ENCODE measurements at places on chromosomes 1 and 21.

DNA sequence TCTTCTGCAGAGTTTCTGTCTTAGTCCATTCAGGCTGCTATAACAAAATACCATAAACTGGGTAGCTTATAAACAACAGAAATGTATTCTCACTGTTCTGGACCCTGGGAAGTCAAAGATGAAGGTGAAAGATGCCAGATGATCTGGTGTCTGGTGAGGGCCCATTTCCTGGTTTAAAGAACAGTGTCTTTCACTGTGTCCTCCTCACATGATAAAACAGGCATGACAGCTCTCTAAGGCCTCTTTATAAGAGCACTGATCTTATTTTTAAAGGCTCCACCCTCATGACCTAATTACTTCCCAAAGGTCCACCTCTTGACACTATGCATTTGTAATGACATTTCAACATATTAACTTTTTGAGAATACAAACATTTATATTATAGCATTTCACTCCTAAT is 250.2 kb upstream of the ZRANB2 start:
- H3K4me1 ChIP-seq, result no peaks in the 10 kb centered on the region
- no peak for DNase-seq
- no peaks in the 10 kb centered on the region for H3K27me3 ChIP-seq
- H3K36me3 ChIP-seq, result no peaks in the 10 kb centered on the region

DNA sequence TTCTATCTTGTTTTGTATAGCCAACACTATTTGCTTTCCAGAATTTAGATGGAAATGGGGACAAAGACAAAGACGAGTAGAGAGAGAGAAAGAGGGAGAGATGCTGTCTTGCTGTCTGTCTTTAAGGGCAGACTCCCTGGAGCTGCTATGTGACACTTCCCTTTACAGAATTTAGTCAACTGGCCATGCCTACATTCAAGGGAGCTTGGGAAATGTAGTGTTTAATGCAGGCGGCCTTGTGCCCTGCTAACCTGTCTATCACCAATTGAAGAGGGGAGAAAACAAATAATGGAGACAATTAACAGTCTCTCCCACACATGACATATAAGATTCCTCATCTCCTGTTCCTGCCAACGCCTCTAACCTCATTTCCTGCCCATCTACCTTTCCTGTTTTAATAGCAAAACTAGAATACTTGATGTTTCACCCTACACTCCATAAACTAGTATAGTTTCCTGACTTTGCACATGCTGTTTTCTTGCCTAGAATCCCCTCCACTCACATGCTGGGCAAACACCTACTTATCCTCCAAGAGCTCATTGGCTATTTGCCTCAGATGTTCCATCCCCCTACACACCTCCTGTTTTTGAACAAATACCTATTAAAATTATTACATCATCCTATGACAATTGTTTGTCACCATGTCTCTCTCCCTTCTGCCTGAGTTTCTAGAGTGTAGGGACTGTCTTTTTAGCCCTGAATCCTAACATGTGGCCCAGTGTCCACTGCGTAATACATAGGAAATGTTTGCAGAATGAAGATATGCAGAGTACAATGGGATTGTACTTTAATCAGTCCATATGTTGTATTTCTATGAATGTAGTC is 117.2 kb downstream of the SLC25A24 start:
- peak overlapping the region; percentile 2 for H3K4me3 ChIP-seq
- H3K36me3 ChIP-seq, result no peaks in the 10 kb centered on the region

- H3K36me3 ChIP-seq, result no peaks in the 10 kb centered on the region
- DNase-seq, result no peak
- peaks cover 5% of the 10 kb centered on the region for H3K27me3 ChIP-seq
- H3K27ac ChIP-seq, result no peak overlapping the region
- H3K4me1 ChIP-seq, result no peaks in the 10 kb centered on the region
- H3K4me3 ChIP-seq, result no peak overlapping the region
Measured at GRCh38 chr1:50272912-50273311, 150.3 kb downstream of the DMRTA2 start.

DNA sequence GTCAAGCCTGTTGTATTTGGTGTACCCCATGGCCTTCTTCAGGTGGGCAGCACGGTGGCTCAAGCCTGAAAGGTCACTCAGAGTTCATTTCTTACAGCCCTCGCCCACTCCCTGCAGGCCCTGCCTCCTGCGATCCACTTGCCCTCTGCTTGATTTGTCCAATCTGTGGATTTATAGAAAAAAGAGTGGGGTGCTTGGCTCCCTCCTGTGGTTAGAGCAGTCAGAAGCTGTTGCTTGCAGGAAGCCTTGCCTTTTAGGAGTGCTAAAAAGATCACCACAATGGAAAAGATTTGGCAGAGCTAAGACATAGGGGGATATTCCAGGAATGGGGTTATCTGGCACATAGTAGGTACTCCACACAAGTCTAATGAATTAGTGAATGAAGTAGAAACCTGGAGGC is 108.0 kb upstream of the TRABD2B start:
- no peaks in the 10 kb centered on the region for H3K36me3 ChIP-seq
- H3K27me3 ChIP-seq, result peaks cover 14% of the 10 kb centered on the region
- no peak for DNase-seq
- H3K4me1 ChIP-seq, result peaks cover 8% of the 10 kb centered on the region
- no peak overlapping the region for H3K4me3 ChIP-seq

GRCh38 chr1:61523893-61524605 is 200.9 kb downstream of the TM2D1 start:
- no peak overlapping the region for H3K4me3 ChIP-seq
- DNase-seq, result no peak
- H3K36me3 ChIP-seq, result no peaks in the 10 kb centered on the region
- H3K27me3 ChIP-seq, result peaks cover 5% of the 10 kb centered on the region
- H3K27ac ChIP-seq, result no peak overlapping the region
- no peaks in the 10 kb centered on the region for H3K4me1 ChIP-seq

DNA sequence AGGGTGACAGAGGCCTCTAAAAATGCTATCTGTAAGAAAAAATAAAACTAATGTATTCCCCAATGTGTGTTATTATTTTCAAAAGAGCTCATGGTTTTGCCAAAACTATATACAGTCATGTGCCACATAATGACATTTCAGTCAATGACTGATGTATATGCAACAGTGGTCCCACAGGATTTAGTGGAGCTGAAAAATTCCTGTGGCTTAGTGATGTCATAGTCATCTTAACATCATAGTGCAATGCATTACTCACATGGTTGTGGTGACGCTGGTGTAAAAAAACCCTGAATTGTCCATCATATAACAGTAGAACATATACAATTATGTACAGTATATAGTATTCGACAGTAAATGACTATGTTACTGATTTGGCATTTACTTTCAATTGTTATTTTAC is 172.4 kb downstream of the CACNA1E start:
- H3K36me3 ChIP-seq, result no peaks in the 10 kb centered on the region
- H3K27me3 ChIP-seq, result peaks cover 13% of the 10 kb centered on the region
- H3K4me1 ChIP-seq, result no peaks in the 10 kb centered on the region

- no peaks in the 10 kb centered on the region for H3K27me3 ChIP-seq
- no peak for DNase-seq
- peaks cover 14% of the 10 kb centered on the region for H3K4me1 ChIP-seq
- H3K27ac ChIP-seq, result no peak overlapping the region
Measured at GRCh38 chr1:82162486-82163420, 362.0 kb downstream of the ADGRL2 start.

GRCh38 chr21:35548904-35549615 is 500.0 kb upstream of the RUNX1 start:
- no peaks in the 10 kb centered on the region for H3K4me1 ChIP-seq
- no peak overlapping the region for H3K4me3 ChIP-seq
- no peak overlapping the region for H3K27ac ChIP-seq

- no peaks in the 10 kb centered on the region for H3K4me1 ChIP-seq
- H3K4me3 ChIP-seq, result no peak overlapping the region
- H3K36me3 ChIP-seq, result no peaks in the 10 kb centered on the region
- H3K27me3 ChIP-seq, result peaks cover under 1% of the 10 kb centered on the region
- DNase-seq, result no peak
- H3K27ac ChIP-seq, result no peak overlapping the region
Measured at GRCh38 chr1:224533517-224533916, 82.6 kb upstream of the CNIH3 start.

DNA sequence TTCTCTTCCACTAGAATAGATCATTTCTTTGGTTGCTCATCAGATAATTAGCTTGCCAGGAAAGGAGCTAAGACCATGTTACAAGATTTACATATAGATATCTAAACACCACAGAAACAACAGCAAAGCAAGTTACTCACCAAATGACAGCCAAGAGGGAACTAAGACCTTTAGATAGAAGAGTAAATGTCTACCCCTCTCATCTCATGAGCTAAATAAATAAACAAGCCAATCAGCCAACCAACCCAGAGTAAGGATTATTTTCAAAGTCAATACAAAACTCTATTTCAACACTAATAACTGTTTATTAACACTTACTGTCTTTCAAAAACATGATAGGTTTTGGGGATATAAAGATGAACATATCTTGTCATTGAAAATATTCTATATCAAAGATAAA is 474.7 kb downstream of the LMO4 start:
- H3K27me3 ChIP-seq, result no peaks in the 10 kb centered on the region
- no peak for DNase-seq
- no peaks in the 10 kb centered on the region for H3K36me3 ChIP-seq

DNA sequence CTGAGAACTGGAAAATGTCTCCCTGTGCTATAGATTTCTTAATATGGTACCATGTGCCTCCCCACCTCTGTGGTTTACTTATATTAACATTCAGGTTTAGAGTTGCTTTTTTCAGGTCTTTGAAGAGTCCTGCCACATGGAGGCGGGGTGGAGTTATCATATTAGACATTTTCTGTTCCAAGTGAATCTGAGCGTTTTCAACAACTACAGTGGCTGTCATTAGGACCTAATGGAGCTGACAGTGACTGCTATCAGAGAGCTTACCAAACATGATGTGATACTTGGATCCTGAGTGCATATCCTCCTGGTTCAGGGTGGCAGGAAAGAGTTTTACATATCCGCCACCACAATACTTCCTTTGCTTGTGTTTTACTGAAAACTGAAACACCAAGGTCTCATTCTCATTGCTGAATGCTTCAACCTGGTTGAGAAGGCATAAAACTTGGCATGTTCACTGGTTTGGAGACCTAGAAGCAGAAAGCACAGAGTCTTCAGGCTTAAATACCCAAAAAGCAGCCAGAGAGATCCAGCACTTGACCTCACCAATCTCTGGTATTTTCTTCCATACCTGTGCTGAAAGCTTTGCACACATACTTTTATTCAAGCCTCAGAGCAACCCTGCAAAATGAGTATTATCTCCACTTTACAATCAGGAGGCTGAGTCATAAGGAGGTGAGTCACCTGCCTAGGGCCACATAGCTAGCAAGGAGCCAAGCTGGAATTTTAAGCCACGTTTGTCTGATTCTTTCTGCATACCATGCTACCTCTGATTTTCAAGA is 47.4 kb upstream of the OSBPL9 start:
- DNase-seq, result peak; percentile 46
- H3K27ac ChIP-seq, result peak overlapping the region; percentile 89
- no peaks in the 10 kb centered on the region for H3K27me3 ChIP-seq
- peak overlapping the region; percentile 28 for H3K4me3 ChIP-seq

GRCh38 chr21:35801391-35801790 is 258.9 kb downstream of the SETD4 start:
- H3K36me3 ChIP-seq, result no peaks in the 10 kb centered on the region
- H3K27ac ChIP-seq, result no peak overlapping the region
- peaks cover 13% of the 10 kb centered on the region for H3K27me3 ChIP-seq
- H3K4me1 ChIP-seq, result no peaks in the 10 kb centered on the region
- no peak for DNase-seq

GRCh38 chr1:81069856-81070255 is 730.9 kb upstream of the ADGRL2 start:
- H3K4me1 ChIP-seq, result no peaks in the 10 kb centered on the region
- no peak overlapping the region for H3K27ac ChIP-seq
- H3K36me3 ChIP-seq, result no peaks in the 10 kb centered on the region
- DNase-seq, result no peak

GRCh38 chr1:152044386-152044785 is 7.6 kb upstream of the S100A11 start:
- DNase-seq, result no peak
- H3K36me3 ChIP-seq, result no peaks in the 10 kb centered on the region
- peaks cover 26% of the 10 kb centered on the region for H3K4me1 ChIP-seq
- no peaks in the 10 kb centered on the region for H3K27me3 ChIP-seq

DNA sequence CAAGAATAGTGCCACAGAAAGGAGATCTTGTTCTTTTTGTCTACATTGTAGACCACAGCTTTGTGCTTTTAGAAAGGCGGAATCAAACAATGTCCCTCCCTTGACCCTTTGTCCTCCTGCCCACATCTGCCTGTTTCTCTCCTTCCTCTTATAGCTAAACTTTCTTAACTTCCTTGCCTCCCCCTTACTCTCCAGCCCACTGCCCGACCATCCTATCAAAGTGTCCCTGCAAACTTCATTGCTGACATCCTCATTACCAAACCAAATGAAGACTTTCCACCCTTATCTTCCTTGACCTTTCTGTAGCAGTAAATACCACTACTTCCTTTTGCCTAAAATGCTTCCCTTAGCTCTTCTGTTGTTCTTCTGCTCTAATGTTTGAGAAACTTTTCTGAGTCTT is 5.0 kb downstream of the SELP start:
- DNase-seq, result no peak
- H3K4me3 ChIP-seq, result peak overlapping the region; percentile 25

DNA sequence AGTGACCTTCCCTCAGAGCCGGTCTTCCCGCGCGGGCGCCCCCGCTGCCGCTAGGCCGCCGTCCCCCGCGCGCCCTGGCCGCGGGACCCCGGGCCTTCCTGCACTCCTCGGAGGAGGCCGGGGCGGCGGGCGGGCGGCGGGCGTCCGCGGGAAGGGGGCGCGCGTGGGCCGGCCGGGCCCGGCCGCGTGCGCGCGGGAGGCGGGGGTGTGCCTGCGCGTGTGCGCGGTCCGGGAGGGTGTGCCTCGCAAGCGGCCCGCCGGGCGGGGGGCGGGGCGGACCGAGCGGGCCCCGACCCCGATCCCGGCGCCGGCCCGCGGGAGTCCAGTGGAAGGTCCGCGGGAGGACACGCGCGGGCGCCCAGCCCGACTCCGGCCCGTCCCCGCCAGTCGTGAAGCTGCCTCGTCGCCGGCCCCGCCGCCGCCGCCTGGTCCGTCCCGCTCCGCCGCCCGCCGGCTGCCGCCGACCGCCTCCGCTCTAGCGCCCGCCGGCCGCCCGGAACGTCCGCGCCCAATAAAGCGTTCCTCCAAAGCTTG is 438 bp downstream of the MRPS6 start:
- H3K4me1 ChIP-seq, result peaks cover 50% of the 10 kb centered on the region
- peak overlapping the region; percentile 99 for H3K27ac ChIP-seq
- H3K4me3 ChIP-seq, result peak overlapping the region; percentile 93
- H3K27me3 ChIP-seq, result no peaks in the 10 kb centered on the region
- H3K36me3 ChIP-seq, result peaks cover 32% of the 10 kb centered on the region

DNA sequence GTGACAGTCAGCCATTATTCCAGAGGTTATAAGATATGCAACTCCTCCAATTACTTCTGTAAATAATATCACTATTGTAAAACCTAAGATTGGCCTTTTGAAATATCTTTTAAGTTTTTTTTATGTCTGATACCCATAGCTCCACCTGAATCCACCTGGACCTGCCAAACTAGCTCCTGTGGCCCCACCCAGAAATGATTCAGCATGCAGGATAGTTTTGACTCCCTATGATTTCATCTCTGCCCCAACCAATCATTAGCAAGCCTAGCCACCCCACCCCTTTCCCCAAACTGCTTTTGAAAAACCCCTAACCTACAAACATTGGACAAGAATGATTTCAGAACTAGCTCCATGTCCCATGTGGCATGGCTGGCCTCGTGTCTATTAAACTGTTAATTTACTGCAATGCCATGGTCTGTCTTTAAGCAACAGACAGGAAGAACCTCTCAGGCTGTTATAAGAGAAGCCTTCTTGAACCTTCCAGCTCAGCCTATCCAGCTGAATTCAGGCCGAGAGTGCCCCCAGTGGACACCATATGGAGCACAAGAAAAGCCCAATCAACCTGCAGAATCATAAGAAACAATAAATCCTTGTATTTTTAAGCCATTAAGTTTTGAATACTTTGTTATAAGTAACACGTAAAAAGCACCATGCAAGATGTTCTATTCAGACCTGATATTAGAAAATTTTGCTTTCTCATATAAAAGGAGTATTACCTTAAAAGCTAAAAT is 263.0 kb upstream of the ZRANB2 start:
- H3K27ac ChIP-seq, result no peak overlapping the region
- H3K27me3 ChIP-seq, result no peaks in the 10 kb centered on the region
- DNase-seq, result no peak

Data from activated T-cell treated with anti-CD3 and anti-CD28 coated beads, Interleukin-2, amount 50 U/mL, for 72 hours (primary cell).